ENCODE measurements at places on chromosomes 3 and 15.

- no peak for DNase-seq
Observed at GRCh38 chr3:51947215-51947900, 5.2 kb downstream of the PARP3 start.

DNA sequence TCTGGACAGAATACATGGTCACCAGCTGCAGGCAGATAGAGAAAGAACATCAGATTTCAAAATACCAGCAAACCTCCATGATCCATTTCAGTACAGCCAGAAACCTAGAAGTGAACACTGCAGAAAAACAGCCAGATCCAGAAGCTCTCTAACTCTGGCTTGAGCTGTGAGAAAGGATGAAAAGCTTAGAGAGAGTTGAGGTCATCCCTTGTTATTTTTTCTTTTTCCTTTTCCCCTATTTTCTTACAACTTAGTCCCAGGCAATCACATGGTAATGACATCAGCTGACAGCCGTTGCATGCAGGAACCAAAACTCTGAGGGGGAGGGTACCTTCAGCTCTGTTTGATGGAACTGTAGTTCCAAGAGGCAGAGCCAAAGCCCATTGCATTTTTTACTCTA, 113.2 kb downstream of the TCF12 start:
- DNase-seq, result no peak

DNA sequence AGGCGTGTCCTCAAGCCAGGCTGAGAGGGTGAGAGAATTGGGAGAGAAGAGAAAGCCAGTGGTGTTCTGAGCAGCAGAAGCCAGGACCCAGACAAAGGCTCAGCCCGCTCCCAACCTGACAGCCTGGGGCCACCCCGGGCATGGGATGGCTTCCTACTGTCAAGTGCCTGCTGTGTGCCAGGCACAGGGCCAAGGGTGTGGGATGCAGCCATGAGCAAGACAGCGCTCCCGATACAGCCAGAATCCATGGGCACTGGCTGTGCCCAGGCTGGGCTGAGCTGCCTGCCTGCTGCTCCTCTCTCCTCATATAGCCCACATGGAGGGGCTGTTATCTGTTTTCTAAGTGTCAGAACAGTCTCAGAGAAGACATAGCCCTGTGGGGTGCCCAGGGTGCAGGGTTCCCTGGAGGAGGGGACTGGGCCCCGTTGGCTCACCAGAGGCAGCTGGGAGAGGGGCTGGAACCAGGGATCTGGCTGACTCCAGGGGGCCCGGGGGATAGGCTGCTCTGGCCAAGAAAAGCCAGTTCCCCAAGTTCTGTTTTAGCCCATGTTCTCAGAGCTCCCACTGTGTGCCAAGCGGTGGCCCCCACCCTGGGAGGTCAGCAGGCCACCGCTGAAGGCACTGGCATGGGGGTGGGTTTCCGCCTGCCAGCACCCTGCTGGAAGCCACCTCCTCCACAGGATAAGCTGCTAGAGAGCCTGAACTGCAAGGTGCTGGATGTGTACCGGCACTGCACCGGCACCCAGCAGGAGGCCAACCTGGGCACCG, 39.0 kb downstream of the CFAP100 start:
- no peak for DNase-seq

DNA sequence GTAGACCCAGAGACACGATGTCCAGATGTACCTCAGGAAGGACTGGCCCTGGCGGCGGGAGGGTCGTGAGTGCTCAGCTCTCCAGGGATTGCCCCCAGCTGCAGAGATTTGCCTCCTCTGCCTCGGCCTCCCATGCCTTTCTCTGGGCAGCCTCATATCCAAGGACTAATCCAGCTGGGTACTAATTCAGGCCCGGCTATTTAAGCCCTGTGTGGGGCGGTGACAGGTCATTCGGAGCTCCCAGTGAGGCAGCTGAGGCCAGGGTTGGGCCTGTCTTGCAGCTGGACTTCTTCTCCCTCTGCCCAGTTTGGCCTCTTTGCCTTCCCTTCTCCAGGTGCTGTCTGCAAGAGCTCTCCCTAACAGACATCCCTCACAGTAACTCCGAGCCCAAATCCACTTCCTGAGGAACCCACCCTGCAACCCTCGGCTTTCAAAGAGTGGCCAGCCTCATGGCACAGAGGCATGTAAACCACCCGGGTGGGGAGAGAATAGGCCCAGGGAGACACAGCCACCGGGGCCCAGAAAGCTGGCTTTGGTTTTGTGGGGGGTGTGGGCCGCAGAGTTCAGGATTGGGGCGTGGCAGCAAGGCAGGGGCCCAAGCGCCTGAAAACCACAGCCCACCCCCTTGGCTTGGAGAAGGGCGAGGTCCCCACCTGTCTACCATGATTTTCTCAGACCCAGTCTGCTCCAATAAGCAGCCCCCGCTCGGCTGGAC, 85.8 kb downstream of the PPCDC start:
- DNase-seq, result no peak

DNA sequence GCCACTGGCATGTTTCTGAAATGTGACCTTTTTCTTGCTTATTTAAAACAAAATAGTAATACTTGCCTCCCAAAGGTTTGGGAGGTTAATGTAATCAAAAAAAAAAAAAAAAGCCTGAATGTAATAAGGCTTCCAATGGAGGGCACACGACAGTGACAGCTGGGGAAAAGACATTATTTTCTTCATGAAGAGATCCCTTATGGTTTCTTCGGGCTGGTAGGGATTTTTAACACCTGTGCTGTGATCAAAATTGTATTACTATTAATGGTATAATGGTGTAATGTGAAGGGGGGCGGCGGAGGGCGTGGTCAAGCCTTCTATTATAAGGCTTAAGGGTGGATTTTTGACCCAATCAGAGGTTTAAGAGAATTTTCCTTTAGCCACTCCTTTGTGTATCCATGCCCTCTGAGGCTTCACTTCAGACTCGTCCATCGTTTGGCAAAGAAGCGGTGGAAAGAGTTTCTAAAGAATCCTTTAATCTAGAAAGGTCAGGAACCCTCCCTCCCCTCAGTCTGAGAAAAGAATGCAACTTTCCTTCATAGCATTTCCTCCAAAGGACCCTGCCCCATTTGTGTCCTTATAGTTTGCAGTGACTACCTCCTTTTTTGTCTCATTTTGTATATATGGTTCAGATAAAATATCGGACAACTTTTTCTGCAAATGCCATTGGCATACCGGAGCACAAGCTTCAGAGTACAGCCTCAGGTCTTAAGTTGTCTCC, 89.5 kb upstream of the CHD2 start:
- peak; percentile 53 for DNase-seq

DNA sequence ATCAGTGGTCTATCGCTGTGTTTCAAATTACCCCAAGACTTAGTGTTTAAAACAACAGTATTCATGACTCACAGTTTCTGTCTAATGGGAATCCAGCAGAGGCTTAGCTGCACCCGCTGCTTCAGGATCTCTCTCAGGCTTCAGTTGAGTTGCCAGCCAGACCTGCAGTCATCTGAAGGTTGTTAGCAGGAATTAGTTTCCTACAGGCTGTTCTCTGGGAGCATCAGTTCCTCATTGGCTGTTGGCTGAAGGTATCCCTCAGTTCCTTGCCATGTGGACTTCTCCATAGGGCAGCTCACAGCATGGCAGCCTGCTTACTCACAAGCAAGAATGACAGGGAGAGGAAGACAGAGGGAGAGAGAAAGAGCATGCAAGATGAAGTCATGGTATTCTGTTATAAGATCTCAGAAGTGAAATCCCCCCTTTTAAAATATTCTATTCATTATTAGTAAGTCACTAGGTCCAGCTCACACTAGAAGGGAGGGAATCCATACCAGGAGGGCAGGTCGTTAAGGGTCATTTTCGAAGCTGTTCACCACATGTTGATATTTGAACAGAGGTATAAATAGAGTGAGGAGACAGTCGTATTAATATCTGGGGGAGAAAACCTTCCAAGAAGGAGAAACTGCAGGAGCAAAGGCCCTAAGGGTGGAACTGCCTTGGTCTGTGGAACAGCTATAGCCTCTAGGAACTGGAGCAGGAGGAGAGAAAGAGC, 473.9 kb upstream of the PPP2R3A start:
- no peak for DNase-seq

DNA sequence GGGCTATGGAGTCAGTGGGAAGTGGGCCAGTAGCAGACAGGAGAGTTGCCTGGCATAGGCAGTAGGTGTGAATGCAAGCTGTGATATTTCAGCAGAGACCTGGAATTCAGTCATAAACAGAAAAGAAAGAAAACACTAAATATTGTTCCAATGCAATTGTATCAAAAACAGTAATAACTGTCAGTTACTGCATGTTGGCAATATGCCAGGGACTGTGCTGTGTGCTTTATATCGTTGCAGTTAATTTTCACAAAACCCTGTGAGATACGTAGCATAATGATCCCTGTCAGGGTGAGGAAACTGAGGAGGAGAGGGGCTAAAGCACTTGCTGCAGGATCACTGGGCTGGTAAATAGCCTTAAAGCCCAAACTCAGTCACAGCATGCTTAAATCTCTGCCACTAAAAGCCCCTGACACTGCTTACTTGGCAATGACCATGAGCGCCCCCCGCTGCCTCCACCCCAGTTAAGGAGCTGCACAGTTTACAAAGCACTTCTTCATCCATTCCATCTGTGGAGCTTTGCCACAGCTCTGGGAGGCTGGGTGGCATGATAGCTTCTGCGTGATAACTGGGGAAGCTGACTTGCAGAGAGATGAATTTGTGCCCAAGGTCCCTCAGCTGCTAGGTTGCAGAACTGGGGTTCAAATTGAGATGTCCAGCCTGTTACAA, 3.9 kb downstream of the SLC6A1 start:
- no peak for DNase-seq

- DNase-seq, result no peak
Observed at GRCh38 chr3:43256714-43257461, 29.5 kb upstream of the SNRK start.

GRCh38 chr3:183259621-183260020, 6.6 kb downstream of the B3GNT5 start:
- DNase-seq, result no peak

GRCh38 chr15:56619887-56620286, 113.4 kb downstream of the ZNF280D start:
- no peak for DNase-seq

DNA sequence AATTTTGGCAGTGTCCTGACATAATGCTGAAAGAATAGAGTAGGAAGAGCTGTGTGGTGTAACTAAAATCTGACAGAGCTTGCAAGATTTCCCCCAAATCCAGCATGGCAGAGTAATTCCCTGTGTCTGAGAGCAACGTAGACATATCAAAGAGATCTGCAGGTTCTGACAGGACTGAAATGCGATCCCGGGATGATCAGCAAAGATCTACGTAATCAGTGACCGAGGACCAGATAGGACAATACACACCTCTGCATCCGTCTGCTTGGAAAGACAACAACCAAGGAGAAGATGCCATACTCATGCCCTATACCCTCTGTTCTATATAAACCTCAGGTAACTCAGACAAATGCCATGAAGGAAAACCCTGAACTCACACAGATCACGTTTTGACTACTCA, 26.6 kb upstream of the SYNPR start:
- DNase-seq, result no peak

DNA sequence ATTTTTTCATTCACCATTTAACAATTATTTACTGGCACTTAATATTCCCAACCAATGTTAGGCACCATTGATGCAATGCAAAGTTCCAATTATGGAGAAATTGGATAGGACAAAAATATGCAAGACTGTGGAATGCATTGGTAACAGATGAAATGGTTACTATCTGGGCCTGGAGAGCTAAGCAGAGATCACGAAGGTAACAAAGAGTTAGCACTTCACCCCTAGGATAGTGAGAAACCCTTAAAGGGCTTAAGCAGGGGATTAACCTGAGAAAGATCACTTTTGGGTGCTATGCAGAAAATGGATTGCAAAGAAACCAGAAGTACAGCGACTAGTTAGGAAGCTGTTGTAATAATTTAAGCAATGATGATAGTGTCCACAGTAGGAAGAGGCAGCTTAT, 129.6 kb upstream of the GPR149 start:
- no peak for DNase-seq

DNA sequence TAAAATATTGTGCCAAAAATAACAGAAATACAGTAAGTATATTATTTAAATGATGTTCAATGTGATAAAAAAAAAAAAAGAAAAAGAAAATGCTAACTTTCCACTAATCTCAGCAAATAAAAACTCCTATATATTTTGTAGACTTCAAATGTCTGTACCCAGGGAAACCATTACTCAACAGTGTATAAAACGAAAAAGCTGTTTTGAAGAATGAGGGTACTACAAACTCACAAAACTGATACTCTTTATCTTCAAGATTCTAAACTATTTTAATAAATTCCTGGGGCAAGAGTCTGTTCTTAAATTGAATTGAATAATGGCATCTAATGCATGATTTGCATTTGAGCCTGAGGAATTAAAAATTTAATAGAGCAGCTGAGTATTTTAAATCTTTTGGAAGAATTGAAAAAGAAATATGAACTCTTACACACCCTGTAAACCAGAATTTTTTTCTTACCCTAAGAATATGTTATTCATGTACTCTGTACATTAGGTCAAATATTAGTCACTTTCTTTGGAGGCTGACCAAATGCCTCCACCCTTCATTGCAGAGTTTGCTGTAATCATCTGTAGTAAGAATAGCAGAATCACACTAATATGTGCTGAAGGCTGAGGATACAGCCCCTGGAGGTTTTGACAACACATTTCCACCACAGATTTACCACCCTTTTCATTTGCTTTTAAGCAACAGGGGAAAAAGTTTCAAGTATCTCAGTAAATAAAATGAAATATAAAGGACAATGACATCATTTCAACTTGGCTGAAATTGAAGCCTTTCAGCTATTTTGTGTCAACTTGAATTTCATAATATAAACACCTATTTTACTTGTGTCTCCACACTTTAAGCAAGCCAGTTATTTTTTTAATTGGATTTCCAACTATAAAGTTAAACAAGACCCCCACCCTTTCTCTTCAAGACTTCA, 79.7 kb downstream of the FBN1 start:
- DNase-seq, result no peak

- no peak for DNase-seq
Observed at GRCh38 chr15:31403606-31404005, 77.0 kb downstream of the KLF13 start.

- no peak for DNase-seq
Observed at GRCh38 chr3:51970606-51971300, 3.1 kb downstream of the ABHD14B start.

GRCh38 chr3:40961104-40961857, 238.0 kb upstream of the CTNNB1 start:
- no peak for DNase-seq

DNA sequence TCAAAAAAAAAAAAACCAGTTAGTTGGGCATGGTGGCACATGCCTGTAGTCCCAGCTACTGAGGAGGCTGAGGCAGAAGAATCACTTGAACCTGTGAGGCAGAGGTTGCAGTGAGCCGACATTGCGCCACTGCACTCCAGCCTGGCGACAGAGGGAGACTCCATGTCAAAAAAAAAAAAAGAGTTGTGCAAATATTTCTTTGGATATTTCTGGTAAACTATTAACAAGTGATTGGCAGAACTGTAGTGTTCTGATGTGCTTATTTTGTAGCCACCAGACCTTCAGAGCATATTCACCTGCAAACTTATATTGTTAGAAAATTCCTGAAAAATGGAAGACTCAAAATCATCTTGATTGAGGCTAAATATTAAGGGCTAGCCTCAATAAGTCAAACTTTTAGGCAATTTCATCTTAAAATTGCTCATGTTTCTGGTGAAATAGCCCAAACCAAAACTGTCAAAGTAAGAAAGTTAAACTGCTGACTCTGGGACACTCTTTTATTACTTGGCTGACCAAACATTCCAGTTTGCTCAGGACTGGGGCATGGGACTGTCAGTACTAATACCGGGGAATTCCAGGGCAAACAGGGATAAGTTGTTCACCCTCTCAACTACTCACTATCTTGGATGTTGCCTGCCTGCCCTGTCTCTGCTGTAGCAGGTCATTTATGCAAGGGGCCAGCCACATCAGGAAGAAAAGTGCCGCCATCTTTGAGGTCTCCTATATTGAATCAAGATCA, 37.0 kb downstream of the ABHD2 start:
- no peak for DNase-seq

- DNase-seq, result no peak
Observed at GRCh38 chr3:156649681-156650080, 24.7 kb upstream of the TIPARP start.

GRCh38 chr3:89925976-89926375, 818.6 kb downstream of the EPHA3 start:
- no peak for DNase-seq
